ENCODE measurements at places on chromosomes 5 and 9.

DNA sequence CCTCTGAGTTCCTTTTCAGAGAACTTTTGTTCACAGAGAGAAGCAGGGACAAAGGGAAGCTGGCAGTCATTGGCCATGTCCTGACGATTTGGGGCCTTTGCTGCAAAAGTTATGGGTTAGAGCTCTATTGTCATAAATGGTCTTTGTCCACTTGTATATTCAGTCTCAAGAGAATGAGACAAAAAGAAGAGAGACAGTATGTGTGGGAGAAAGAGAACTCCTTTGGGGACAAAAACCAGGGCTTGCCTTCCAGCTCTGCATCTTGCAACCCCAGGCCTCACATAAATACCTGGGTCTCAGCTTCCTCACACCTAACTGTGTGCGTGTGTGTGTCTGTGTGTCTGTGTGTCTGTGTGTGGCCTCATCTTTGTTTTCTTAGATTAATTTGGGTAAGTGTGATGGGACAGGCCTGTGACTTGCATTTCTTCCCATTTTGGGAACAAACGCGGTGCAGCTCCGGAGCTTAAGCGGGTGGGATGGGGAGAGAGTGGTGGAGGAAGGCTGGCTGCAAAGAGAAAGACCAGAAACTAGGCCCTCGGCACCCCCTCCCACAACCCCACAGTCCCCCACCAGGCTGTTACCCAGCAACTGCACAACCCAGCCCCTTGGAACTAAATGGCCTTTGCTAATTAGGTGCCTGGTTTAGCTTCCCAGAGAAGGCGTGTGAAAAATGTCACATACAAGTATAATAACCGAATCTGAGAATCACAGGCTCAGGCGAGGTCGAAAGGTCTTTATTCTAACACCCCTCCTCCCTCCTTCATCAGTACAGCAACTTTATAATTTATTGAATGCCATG is 376.9 kb downstream of the CDK5RAP2 start:
- no peak for DNase-seq

DNA sequence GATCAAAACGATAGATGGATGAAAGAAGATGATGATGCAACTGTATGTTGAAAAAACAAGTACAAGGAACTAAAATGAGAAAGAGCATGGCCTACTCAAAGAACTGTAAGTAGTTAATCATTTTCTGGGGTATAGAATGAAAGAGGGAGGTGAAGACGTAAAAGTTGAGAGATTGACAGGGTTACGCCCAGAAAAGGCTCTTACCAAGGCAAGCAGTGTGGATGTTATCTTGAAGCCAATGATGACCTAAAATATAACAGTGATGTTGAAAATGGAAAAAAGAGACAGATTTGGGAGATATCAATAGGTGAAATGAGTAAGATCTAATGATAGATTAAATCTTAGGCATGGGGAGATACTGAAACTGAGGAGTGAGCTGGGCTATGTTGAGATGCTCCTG is 80.4 kb upstream of the GNAQ start:
- no peak for DNase-seq

DNA sequence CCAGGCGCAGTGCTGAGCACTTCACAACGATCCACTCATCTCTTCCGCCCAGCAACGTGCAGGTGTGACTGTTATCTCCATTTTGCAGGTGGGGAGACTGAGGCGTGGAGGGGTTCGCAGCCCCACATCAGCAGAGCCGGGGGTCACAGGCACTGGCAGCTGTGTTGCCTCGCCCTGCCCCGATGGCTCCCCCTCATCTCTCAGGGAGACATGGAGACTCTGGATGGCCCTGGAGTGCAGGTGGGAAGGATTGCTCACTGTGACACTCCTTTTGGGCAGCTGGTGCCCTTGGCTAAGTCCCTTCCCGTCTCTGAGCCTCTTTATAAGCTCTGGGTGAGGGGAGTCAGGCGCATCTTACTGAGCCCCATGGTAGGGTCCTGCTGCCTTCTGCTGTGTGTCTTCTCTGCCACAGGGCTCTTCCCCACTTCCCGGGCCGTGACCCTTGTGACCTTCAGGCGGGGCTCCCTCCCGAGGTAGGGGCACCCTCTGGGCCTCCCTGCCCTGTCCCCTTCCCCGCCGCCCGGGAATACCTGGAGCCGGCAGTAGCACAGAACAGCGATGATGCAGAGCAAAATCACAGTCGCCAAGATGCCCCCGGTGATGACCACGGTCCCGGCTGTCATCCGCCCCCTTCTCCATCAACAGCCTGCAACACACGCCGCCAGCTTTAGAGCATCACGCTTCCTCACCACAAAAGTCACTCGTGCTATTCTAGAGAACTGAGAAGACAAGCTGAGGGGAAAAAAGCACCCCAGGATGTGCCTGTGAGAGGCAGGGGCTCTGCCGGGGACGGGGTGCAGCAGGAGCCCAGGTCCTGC is 29.4 kb downstream of the FAM163B start:
- DNase-seq, result no peak

GRCh38 chr9:131923766-131924165 is 155.9 kb downstream of the MED27 start:
- no peak for DNase-seq

- no peak for DNase-seq
Observed at GRCh38 chr5:29016067-29016466, 1977.7 kb upstream of the CDH9 start.

DNA sequence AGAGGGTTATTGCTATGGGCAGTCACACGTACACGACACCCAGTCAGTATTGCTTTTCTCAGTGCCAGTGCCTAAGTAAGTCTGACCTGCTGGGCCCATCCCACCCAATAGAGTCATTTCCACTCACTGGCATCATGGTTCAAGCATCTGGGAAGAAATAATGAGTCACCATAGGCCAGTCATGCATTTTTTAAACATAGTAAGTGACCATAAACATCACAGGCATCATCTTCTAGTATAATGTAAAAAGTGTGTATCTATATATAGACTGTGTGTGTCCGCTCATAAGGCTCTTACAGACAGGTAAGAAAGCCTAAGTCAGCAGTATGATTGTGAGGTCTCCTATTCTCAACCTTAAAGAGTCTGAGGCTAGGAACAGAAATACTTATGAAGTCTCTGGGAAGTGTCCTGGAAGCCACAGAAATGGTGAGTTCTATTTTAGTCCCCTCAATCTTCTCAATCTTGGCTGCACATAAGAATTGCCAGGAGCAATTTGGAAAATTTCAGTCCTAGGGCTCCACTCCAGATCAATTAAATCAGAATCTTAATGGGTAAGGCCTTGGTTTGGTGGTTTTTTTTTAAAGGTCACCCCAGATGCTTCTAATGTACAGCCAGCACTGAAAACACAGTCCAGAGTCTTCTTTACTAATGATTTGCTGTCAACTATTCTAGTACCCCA is 65.2 kb downstream of the ZNF366 start:
- peak; percentile 71 for DNase-seq

DNA sequence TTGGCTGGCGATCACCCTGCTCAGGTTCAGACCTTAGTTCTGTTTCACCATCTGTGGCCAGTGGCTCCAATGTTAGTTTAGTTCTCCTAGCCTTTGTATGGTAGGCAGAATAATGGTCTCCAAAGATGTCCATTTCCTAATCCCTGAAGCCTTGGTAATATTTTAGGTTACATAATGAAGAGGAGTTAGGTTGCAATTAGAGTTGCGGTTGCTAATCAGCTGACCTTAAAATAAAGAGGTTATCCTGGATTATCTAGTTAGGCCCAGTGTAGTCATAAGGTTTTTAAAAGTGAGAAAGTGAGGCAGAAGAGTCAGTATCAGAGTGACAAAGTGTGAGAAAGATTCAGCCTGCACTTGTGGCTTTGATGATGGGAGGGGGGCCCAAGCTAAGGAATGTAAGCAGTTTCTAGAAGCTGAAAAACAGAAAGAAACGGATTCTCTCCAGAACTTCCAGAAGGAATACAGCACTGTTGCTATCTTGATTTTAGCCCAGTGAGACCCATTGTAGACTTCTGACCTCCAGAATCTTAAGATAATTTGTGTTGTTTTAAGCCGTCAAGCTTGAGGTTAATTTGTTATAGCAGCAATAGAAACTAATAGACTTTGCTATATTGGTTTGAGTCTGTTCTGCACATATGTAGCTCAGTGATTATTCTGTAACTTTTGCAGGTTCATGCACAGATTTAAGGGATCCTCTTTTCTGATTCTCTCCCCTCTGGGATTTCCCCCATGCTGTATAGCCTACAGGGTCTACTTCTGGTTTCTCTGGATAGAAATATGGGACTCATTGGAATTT is 21.6 kb downstream of the LNPEP start:
- no peak for DNase-seq

GRCh38 chr5:174097486-174098185 is 52.1 kb downstream of the NSG2 start:
- no peak for DNase-seq

DNA sequence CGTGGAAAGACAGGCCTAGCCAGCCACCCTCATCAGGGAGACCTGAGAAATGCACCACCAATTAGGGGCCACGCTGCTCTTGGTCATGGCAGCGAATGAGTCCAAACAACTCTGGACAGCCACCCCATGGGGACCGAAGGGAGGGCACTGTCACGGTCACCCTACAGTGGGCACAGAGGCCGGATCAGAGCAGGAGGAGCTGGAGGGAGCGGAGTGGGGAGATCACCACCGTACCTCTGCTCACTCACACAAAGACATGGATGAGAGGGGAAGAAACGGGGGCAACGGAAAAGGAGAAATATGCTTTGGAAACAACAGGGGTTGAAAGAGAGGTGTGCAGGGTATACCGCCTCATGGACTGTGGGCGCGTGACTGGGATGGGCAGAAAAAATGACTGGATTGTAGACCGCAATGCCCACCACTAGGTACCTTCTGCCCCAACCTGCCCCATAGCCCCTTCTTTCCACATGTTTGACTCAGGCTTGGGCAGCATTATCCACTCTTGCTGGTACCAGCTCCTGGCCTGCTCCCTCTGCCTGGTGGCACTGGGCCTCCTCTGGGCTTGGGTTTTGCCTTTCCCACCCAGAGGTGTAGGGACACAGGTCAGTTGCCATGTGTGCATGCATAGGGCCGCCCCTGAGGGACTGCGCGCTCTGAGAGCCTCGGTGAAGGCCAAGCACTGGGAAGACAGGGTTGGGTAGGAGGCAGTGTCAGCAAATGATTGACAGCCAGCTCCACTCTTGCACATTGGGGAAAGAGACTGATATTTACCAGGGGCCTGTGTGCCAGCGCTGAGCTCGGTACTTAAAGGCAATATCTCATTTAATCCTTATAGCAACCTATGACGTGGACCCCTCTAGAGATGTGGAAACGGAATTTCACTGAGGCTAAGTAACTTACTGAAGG is 76.6 kb downstream of the CRB2 start:
- no peak for DNase-seq

GRCh38 chr5:172768573-172769341 is 2.2 kb downstream of the DUSP1 start:
- DNase-seq, result peak; percentile 71

DNA sequence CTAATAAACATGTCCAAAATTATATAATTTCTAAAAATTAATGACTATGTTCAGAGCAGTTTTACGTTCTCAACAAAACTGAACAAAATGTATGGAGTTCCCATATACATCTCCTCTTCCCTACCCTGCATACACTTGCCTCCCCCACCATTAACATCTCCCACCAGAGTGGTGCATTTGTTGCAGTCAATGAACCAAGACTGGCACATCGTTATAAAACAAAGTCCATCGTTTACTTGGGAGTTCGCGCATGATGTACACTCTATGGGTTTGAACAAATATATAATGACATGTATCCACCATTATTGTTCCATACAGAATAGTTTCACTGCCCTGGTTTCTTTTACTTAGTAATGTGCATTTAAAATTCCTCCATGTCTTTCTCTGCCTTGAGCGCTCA is 130.1 kb downstream of the APBA1 start:
- DNase-seq, result no peak

- DNase-seq, result no peak
Observed at GRCh38 chr5:152584103-152584502, 179.0 kb upstream of the NMUR2 start.

GRCh38 chr9:68454579-68455334 is 85.9 kb downstream of the TMEM252 start:
- no peak for DNase-seq

DNA sequence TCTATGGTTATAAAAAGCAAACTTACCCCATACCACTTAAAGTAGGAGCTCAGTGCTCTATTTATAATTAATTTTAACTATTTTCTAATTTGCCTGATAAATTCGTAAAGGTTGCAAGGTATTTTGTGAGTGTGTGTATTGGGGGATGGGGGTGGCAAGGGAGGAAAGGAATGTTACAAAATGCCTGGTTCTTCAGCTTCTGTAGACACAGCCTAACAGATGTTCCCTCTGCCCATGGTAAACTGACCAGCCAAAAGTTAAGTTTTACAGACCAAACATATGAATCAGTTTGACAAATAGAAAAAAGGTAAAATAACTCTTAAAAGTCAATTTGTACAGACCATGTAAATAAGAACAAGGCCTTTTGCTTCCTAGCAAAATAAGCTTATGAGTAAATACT is 232.6 kb downstream of the KIAA0825 start:
- no peak for DNase-seq

GRCh38 chr5:180299526-180299925 is 7.6 kb upstream of the MAPK9 start:
- DNase-seq, result no peak

- no peak for DNase-seq
Observed at GRCh38 chr5:164980480-164980879, 1475.1 kb downstream of the MAT2B start.
